ENCODE measurements at places on chromosomes 12 and 14.

- DNase-seq, result no peak
Observed at GRCh38 chr12:12466157-12466556, 96.5 kb downstream of the DUSP16 start.

DNA sequence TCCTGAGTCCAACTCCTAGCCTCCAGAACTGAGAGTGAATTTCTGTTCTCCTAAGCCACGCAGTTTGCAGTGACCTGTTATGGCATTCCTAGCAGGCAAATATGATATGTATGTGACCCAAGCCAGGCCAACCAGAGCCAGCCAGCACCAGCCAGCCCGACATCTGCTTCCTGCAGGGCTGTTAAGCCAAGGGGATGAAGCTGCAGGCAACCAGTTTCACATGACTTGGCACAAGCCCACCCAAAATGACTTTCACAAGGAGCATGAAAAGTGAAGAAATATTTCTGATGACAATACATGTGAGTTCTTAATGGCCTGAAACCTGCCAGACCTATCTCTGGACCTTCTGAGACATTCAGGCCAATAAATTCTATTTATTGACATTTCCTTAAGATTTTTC lies 68.1 kb downstream of the ITPK1 start:
- no peak for DNase-seq

GRCh38 chr14:62445570-62445969 lies 599.7 kb downstream of the KCNH5 start:
- no peak for DNase-seq

- DNase-seq, result no peak
Observed at GRCh38 chr14:89014569-89014850, 190.1 kb downstream of the TTC8 start.

DNA sequence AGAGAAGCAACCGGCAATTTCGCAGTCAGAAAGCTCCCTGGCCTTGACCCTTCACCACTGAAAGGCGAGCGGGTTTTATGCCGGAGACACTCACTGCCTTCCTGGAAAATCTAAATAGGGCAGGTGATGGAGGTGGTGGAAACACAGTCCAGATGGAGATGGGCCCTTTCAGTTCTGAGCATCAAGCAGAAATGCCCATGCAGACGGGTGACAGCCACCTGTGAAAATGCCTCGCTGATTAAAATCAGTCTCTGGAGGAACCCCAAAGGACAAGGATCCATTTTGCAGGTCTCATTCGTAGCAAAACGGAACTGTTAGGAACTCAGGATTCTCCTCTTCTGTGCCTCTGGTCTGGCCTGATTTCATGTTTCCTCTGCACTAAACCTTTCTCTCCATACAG lies 74.2 kb downstream of the FZD10 start:
- DNase-seq, result no peak

- DNase-seq, result no peak
Observed at GRCh38 chr12:128724468-128725046, 99.2 kb downstream of the SLC15A4 start.

DNA sequence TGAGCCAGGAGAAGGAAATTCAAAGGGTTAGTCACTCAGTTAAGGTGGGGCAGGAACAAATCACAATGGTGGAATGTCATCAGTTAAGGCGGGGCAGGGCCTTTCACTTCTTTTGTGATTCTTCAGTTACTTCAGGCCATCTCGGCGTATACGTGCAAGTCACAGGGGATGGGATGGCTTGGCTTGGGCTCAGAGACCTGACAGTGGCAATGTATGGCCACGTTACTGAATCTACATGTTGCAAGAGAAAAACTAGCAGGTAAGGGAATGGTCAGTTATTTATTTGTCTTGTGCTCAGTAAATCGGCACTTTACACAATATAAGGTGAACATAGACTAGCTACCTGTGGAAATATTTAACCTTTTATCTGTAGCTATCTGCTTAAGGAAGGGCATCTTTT lies 11.9 kb downstream of the SLCO1B3 start:
- no peak for DNase-seq

DNA sequence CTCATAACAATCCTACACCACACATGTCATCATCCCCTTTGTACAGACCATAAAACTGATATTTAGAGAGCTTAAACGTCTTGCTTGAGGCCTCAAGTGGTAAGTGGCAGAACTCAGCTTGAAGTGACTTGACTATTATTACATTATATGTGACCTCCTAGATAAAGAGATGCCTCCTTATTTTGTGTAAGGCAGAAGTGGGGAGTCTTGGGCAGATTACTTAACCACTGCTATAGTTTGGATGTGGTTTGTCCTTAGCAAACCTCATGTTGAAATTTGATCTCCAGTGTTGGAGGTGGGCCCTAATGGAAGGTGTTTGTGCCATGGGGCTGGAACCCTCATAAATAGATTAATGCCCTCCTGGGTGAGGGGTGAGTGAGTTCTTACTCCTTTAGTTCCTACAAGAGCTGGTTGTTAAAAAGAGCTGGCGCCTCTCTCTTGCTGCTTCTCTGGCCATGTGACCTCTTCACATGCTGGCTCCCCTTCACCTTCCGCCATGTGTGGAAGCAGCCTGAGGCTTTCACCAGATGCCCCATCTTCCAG lies 37.4 kb downstream of the RCOR1 start:
- no peak for DNase-seq

DNA sequence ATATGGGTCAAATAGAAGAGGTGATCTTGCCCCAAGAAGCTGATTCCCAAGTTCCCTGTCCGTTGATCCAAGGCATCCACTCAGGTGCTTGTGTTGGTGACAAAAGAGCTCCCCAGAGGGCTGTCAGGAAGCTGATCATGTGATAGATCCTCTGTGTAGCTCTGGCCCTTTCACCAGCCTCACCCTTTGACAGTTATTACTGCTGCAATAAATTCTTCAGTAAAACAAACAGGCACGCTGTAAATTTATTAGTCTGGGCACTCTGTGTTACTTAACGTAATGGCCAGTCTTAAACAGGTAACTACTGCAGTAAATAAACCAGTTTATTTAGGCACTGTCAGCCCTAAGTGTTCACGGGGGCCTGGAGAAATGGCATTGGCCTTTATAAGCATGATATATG lies 473.9 kb downstream of the BCL11B start:
- no peak for DNase-seq

DNA sequence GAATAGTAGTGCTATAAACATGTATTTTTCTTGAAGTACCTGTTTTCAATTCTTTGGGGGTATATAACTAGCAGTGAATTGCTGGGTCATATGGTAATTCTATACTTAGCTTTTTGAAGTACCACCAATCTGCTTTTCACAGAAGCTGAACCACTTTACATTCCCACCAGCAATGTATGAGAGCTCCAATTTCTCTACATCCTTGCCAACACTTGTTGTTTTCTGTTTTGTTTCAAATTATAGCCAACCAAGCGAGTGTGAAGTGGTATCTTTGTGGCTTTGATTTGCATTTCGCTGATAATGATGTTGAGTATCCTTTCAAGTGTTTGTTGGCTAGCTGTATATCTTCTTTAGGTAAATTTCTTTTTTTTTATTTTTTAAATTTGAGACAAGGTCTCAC lies 95.7 kb downstream of the PAPLN start:
- no peak for DNase-seq

- DNase-seq, result no peak
Observed at GRCh38 chr12:122730215-122731014, at the start of gene HCAR1. TSS of gene HCAR1 (minus strand) at chr12:122730844. CDS start at chr12:122730339, 505 bp downstream.

DNA sequence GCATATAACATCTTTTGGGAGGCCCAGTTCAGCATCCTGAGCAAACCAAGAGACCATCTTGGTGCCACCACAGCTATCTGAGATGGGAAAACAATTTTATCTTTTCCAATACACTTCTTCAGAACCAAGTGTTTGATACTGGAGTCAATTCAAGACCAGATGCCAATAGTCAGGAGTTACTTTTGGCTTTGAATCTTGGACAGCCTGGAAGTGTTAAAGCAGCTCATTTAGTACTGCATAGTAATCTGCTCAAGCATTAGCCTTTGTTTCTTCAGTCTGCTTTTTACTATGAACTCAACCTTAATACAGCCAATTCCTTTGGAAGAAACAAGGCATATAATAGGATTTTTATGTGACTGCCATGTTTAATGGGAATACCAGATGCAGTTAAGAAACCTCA lies 81.9 kb upstream of the TSPAN8 start:
- no peak for DNase-seq

GRCh38 chr14:73591690-73592449 lies at the start of gene ACOT4:
TSS of gene ACOT4 (plus strand) at chr14:73591873. CDS start at chr14:73591960, 87 bp downstream.
- DNase-seq, result no peak

DNA sequence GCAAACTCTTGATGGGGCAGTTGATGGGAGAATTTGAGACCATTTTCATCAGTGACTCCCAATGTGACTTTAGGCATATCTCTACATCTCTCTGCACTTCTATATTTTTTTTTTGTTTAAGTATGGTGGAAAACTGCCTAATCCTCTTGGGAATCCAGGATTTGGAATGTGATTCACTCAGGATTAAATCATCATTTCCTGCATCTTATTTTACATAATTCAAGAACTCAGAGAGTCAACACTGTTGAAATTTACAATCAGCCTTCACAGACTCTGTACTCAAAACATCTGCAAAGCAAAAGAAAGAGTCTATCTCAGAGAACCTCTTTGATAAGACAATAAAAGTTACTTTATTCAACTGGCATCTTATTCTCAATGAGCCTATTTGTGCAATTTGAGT lies 260.7 kb upstream of the NOS1 start:
- no peak for DNase-seq

- no peak for DNase-seq
Observed at GRCh38 chr12:102343361-102344121, 136.8 kb downstream of the IGF1 start.

DNA sequence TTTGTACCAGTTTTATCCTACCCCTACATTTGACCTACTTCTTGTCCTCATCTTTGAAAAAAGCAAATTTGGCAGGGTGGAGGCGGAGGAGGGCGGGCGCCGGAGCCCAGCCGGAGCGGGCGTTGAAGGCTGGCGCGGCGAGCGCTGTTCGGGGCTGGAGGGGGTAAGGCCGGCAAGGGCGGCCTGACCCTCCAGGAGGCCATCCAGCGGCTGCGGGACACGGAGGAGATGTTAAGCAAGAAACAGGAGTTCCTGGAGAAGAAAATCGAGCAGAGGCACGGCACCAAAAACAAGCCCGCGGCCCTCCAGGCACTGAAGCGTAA lies 27.2 kb downstream of the FBXO34 start:
- no peak for DNase-seq

DNA sequence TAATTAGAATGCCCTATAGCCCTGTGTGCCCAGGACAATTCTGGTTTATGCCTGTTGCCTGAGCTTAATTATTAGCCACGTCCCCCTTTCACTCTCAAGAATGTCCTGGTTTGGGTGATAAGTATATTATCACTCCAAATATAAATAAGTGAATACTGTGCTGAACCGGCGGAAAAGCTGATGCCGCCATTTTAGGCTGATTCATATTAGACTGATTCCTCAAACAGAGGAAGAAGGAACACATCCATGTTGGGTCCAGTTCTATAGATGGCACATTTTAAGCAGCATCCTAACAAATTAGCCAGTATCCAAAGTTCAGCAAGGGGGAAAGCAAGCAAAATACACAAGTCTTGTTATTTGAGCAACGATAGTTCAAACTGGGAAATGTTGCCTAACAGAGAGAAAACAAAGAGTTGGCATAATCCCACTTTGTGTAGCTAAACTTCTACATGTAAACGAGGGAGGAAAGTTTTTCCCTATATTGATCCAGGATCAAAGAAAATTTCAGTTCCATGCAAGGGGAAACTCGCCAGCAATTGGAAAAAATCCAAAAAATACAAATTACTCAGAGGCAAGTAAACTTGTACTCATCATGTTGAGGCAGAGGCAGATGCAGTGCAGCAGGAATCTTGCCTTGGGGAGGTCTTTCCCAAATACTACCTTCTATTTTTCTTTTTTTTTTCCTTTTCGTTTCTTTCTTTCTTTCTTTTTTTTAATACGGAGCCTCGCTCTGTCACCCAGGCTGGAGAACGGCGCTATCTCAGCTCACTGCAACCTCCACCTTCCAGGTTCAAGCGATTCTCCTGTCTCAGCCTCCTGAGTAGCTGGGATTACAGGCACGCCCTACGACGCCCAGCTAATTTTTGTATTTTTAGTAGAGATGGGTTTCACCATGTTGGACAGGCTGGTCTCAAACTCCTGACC lies 96.2 kb downstream of the ITPR2 start:
- DNase-seq, result no peak

GRCh38 chr14:55585854-55586253 lies 5.8 kb downstream of the KTN1 start:
- DNase-seq, result no peak

GRCh38 chr14:65239143-65239937 lies 137.0 kb upstream of the MAX start:
- DNase-seq, result no peak

- DNase-seq, result no peak
Observed at GRCh38 chr12:42475106-42475505, 114.4 kb downstream of the PRICKLE1 start.

DNA sequence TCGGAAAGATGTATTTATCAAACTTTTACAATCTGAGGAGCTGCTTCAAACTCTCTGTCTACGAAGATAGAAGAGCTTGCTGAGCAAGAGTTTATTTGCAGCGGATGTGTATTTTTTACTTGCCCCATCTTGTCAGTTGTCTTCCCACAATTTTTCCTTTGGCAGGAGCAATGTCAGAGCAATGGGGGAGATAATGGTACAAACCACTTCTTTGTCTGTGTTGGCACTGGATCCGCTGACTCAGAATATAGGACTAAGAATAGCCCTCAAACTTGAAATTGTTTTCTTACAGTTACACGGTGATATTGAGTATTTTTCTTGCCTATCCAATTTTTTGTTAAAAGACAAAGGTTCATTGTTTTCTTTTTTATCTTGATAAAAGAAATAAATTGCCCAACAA lies 27.6 kb downstream of the HELB start:
- no peak for DNase-seq

DNA sequence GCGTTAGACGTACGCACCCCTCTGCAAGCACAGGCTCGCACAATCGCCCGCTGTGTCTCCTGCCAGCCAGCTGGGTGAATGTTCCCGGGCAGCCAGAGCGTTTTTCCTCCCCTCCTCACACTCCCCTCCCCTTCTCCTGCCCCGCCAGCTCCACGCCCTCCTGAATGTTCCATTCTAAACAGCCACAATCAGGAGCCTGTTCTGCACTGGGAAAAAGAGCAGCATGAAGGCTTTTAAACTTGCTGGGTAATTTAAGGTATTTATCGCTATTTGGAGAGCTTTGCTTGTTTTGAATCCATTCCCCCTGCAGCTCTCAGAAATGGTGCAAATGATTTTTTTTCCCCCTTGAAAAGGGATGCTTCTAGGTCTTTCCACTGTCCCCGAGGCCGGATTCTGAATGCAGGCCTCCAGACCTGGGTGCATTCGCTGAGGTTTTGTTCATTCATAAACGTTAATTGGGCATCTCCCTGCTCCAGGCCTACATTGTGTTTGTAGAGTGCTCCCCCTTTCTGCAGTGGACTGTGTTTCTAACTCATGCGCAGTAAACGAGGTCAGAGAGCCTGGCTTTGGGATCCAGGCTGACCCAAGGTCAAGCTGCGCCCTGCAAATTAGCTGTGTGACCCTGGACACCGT lies 212.5 kb downstream of the CHST11 start:
- no peak for DNase-seq

- no peak for DNase-seq
Observed at GRCh38 chr14:20418501-20418909, 5.2 kb upstream of the TEP1 start.

- DNase-seq, result no peak
Observed at GRCh38 chr14:32594766-32595165, 265.7 kb downstream of the AKAP6 start.

Measured in esophagus squamous epithelium (tissue), 5 donors.